ENCODE measurements at places on chromosomes 1 and 21.

- peak; percentile 75 for DNase-seq
Measured at GRCh38 chr1:34597877-34598514, 156.9 kb upstream of the GJB5 start.

DNA sequence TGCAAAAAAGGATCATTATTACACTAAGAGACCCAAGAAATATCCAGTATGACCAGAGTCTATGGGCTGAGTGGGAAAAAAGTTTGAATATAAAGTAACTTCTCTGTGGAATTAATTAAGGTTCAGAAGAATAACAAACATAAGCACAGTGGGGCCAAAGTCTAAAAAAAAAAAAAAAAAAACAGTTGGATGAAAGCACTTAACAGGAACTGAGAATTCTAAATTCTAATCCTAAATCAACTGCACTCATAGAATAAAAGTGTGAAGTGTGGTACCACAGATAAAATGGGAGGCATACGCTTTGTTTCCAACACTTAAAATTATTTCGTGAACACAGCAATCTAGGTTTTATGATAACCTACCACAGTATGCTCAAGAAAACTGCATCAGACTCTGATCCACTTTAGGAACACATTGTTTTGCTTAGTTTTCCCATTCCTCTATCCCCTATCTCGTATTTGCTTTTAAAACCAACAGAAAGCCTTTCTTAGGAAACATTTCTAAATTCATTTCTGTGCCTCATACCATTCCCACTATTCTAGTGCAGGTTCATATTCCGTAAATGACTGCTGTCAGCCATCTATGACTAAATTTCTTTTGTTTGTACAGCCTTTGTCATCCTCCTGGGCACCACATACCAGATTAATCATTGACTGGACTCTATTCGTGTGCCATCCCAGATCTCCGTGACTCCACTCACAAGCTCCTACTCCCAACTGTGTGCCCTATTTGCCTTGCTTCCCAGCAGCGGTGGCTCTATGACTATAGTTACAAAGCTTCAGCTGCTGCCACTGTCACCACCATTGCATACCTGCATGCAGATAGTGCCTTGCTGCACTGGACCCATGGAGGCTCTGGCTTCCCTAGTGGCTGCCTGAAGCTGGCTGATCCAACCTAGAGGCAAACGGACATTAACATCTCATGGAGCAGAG, 24.9 kb downstream of the CHML start:
- DNase-seq: no peak

DNA sequence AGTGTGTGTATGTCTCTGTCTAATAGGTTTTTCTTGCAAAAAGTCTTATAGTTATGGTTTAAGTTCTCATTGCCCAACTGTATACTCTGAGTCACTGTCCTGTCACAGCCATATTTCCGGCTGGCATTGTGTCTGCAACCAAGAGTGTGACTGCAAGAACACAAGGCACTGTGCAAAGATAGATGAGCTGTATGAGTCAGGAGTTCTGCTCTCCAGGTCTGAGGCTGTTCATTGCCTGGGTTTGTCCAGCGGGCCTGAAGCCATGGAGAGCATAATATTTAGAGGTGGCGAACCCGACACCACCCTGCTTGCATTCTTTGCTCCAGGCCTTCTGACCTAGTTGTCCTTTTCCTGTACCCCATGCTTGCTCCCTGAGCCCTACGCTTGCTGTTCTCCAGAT, 50.9 kb upstream of the CNIH3 start:
- DNase-seq: no peak

GRCh38 chr1:181630838-181631237, 147.5 kb downstream of the CACNA1E start:
- DNase-seq: no peak

- DNase-seq: no peak
Measured at GRCh38 chr1:198040880-198041279, 115.9 kb upstream of the NEK7 start.

GRCh38 chr1:115062542-115063004, 26.7 kb downstream of the TSPAN2 start:
- peak; percentile 86 for DNase-seq

DNA sequence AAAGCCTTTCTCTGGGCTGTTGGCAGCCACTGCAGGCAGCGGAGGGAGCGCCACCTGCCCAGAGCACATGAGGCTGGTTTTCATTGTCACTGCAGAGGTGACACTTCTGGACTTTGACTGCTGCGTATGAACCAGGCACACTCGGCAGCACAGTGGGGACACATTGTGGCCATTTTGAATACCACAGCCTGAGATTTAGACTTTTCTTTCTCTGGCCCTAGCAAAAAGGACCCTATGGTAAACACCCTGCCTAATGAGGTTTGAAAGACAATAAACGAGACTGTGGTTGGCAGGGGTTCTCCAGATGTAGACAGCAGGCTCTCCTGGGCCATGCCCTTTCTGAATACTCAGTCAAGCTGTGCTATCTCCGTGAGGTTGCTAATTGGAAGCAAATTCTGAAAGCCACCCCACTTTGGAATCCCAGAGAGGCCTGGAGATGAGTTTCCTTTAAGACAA, 12.0 kb upstream of the KCNE2 start:
- DNase-seq: peak; percentile 13

DNA sequence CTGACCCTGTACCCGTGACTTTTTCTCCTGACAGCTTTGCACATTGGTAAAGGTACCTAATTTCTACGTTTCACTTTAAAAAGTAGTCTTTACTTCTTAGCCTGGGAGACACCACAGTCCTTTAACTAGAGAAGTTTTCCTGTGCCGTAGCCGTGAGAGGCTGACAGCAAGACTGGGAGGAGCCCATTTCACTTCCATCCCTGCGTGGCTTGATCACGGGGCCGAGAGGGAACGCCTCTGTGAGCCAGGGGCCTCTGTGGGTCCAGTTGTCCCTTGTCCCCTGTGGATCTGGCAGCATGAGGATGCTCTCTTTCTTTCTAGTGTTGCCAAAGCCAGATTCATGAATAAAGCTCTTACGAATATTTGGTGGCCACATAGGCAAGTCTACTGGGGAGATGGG, 21.6 kb downstream of the PCP4 start:
- DNase-seq: no peak

DNA sequence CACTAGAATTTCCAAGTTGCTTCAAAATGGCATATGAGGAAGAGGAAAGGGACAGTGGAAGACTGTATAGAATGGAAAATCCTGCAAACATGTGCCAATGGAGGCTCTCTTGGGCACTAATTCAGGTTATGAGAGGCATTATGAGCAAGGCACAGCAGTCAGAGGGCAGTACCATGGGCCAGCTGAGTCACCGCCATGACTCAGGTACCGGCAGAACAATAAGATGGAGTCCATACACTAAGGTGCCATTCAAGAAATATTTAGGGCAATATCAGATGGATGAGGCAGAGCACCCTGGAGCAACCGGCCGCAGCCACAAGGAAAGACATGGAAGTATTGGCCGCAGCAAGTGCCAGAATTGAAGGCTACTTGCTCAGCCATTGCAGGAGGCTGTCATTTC, 25.6 kb upstream of the VAV3 start:
- no peak for DNase-seq

DNA sequence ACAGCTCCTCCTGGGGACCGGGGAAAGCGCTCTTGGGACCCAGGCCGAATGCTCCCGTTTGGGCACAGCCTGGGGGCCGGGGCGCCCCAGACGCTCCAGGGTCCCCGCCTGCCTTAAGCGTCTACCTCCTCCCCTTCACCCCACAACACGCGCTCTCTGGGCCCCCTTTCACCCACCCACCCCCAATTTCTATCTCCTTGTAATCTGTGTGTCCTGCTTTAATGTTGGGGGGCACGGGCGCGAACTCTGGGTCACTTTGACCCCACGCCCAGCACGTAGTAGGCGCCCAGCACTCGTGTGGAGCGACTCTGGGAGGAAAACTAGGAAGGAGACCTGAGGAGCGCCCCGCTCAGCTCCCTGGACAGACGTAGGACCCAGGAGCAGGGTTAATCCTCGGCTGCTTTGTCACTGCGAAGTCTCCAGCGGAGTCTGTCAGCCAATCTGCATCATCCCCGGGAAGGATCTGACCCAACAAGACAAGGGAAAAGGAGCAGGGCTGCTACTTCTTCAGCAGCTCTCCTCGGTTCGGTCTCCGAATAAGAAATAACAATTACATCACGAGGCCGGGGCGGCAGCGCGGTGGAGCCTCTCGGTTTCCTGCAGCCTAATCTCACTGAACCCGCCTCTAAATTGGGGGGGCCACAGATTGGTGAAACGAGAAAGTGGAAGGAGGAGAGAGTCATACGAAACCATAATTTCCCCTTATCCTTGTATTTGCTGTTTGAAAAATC, 757 bp upstream of the NRIP1 start:
- peak; percentile 73 for DNase-seq

Measured in activated naive CD8-positive, alpha-beta T cell treated with anti-CD3 and anti-CD28 coated beads, Interleukin-2, amount 50 U/mL, for 24 hours (primary cell).